Stimulated activated CD8-positive, alpha-beta memory T cell treated with anti-CD3 and anti-CD28 coated beads, Interleukin-2, amount 100 ng/mL, for 48 hours (primary cell): ENCODE measurements at places on chromosomes 1 and 21.

DNA sequence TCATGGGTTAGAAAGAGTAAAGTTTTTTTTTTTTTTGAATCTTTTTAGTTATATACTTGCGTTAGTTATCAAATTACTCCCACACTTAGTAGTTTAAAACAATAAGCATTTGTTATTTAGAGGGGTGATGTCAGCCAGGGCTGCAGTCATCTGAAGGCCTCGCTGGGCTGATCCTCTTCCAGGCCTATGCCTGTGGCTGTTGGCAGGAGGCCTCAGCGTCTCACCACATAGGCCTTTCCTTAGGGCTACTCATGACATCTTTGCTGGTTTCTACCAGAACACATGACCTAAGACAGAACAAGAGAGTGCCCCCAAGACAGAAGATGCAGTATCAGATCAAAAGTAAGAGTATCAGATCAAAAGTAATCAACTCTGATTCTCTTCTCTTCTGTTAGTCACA is 167.4 kb downstream of the HHAT start:
- no peak for DNase-seq

- DNase-seq, result no peak
These were observed 23.5 kb upstream of the RSBN1 start for GRCh38 chr1:113835686-113836290.

- DNase-seq, result no peak
These were observed 59.8 kb downstream of the CAPN9 start for GRCh38 chr1:230807029-230807428.

GRCh38 chr1:110686188-110686587 is 11.4 kb upstream of the KCNA3 start:
- DNase-seq, result no peak

DNA sequence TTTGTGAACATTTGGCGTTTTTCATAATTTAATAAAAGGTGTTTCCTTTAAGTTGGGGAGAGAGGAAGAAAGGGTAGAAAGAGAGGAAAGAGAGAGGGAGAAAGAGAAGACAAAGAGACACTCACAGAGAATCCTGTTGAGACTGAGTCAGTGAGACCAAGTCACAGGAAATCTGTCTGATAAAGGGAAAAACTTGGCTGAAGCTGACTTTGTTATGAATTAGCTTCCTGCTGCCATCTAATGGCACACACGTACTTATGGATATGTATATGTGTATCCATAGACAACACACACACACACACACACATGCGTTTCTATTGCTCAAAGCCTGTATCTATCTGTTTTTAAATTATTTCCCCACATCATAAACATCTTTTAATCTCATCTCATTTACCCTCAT is 42.5 kb upstream of the DISC1 start:
- DNase-seq, result no peak

GRCh38 chr21:36647279-36648093 is 51.4 kb upstream of the SIM2 start:
- no peak for DNase-seq

DNA sequence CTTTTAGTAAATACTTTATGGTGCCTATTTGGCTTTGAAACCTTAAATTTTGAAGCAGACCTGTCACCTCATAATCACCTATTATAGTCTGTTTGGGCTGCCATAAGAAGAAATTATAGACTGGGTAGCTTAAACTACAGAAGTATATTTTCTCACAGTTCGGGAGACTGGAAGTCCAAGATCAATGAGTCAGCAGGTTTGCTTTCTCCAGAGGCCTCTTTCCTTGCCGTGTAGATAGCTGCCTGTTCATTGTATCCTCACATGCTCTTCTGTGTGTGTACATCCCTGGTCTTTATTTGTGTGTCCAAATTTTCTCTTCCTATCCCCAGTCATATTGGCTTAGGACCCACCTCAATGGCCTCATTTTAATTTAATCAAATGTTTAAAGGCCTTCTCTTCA is 518.2 kb downstream of the ADGRL2 start:
- DNase-seq, result no peak

DNA sequence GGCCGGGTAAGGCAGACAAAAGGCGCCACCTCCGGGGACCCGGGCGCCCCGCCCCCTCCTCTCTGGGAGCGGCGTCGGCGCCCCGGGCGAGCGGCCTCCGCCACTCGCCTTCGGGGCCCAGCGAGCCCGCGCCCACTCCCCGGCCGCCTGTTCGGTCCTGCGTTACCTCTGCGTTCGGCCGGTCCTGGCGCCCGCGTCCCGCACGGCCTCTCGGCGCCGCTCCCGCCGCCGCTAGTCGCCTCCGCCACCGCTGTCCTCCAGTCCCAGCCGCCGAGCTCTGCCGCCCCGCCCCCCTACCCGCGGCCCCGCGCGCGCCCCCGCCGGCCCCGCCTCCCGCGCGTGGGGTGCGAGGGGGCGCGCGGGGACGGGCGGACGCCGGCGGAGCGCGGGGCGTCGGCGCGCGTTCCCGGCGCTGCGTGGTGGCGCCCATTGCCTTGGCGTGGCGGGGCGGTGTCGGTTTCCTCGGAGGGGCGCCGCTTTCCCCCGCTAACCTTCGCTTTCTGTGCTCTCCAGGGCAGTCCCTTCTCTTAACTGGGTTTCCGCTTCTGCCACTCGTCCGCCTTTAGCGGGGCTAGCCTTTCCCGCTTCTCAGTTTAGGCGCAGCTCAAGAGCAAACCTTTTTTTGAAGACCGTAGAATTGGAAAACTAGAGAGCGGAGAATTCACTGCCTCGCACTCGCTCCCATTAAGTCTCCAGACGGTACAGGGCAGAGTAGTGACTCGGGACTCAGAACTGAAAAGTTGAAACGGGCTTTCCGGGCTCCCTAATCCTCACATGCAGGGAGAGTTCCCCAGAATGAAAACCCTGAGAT is at the start of gene HP1BP3:
Gene HP1BP3 (minus strand): TSS at position 279 of the 811 bp plus-strand sequence. CDS start 6,867 bp downstream, outside the sequence.
- peak; percentile 69 for DNase-seq

DNA sequence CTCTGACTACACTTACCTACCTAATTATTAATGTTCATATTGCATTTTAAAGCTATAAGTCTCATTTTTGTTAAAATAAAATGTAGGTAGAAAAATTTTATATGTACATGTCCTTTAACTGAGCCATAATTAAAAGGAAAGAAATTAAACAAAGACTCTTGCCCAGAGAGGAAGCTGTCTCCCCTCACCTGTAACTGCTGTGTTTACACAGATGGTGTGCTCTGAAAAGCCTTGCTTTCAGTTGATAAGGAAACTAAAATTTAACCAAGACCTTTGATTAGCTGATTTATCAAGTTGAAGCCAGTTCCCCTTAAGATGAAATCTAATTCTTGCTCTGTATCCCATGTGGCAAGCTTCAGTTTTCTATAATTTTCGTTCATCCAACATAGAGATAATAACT is 213.5 kb downstream of the LYPLAL1 start:
- DNase-seq, result no peak

DNA sequence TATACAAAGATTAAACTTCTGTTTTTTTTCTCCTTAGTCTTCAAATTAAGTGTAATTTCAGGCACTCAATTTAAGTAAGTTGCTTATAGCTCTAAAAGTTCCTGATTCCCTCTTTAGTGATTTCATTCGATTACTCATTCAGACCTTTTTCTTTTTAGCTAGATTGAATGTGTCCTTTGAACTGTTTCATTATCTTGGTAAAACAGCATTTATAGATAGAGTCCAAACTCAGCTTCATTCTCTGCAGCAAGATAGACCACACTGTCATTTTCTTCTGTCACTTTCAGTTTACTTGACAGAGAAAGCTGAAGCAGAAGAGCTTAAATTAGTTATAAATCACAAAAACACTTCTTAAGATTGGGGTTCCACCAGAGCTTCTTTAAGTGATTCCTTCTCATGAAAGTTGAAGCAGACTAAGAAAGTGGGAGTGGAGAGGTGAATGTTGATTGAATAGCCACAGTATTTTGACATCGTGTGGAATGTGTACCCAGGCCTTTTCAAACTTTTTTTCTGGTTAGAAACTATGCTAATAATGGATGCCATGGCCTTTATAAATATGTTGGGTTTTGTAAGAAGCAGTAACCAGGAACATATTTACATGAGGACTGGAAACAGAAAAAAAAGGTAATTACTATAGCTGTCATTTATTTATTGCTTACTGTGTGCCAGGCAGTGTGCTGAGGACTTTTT is 52.2 kb downstream of the ZBTB40 start:
- DNase-seq, result no peak

DNA sequence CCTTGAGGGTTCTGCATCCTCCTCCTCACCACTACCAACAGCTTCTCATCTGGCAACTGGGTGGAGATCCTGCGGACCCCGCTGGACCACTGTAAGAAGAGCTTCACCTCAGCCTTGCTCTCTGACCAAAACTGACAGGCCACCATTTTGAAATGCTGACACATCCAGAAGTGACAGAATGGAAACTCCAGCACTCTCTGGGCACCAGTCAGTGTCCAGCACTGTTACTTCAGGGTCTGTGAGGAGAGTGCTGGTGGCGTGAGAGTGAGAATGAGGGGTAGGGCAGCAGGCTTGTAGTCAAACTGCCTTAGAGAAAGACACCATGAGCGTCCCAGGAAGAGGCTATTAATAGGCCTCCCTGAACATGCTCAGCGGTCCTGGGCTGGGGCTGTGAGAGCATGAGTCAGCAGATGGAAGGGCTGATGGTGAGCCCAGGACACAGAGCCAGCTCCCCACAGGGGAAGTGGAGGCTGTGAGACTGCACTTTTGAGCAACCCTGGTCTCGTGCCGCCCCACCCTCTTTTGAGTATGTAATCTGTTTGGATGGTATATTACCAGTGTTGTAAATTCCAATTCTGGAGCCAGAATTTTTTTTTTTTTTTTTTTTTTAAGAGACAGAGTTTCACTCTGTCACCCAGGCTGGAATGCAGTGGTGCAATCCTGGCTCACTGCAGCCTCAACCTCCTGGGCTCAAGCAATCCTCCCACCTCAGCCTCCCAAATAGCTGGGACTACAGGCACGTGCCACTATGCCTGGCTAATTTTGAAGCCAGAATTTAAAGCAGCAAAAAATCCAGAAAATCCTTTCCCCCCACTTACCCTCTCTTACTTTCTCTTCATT is 34.4 kb upstream of the SLC30A1 start:
- DNase-seq, result no peak

DNA sequence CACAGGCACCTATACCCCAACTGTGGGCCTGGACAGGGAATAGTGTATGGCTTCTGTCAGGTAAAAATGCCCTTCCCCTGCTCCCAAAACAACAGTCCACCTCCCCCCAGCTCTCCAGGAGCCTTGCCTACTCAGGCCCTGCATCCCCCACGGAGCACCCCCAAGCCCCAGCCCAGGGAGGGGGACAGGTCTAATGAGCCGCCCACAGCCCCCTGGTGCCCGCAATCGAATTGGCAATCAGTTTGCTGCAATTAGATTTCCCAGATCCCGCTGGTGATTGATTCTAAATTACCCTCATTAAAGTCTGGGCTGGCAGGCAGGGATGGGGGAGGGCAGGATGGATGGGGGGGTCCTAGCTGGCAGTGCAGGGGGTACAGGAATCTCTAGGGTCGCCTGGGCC is 8.1 kb downstream of the SDC3 start:
- DNase-seq, result no peak

- no peak for DNase-seq
These were observed 20.3 kb downstream of the PADI6 start for GRCh38 chr1:17392199-17392740.

DNA sequence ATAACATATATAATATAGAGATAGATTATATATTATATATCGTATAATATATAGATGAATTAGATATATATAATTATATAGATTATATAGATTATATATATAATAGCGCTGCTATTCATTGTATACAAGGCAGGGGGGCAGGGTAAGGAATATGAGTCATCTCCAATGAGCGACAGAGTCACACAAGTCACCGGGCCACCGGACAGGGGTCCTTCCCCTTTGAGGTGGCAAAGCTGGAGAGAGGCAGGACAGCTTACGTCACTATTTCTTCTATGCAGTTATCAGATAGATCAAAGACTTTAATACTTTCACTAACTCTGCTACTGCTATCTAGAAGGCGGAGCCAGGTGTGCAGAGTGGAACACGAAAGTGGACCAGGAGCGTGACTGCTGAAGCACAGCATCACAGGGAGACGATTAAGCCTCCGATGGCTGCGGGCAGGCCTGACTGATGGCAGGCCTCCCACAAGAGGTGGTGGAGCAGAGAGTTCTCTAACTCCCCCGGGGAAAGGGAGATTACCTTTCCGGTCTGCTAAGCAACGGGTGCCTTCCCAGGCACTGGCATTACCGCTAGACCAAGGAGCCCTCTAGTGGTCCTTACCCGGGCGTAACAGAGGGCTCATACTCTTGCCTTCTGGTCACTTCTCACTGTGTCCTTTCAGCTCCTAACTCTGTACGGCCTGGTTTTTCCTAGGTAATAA is 2154.7 kb downstream of the MRPL39 start:
- no peak for DNase-seq

DNA sequence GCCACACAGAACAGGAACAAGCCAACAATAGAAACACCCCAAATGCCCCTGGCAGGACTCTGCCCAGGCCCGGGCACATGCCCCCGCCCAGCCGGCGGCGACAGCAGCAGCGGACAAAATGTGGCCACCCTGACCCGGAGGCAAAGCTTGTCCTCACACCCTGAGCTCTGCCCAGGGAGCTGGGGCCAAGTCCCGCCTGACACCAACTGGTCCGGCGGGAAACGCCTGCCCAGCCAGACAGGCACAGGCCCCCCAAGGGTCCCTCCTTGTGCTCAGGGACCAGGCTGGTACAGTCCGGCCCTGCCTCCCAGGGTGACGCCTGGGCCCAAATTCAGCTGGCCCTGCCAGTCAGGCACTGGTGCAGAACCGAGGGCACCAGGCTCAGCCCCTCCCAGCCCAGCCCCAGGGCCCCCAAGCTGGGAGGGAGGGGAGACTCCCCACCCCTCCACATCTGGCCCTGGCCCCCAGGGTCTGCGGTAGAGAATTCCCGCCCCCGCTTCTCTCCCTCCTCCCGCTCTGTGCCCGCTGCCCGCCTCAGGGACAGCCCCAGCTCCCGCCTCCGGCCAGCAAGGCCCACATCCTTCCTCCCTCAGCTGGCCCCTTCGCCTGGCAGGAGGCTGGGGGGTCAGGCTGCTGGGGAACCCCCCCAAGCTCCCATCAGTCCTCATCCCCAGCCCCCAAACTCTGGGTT is 2.0 kb downstream of the AHDC1 start:
- DNase-seq, result no peak

DNA sequence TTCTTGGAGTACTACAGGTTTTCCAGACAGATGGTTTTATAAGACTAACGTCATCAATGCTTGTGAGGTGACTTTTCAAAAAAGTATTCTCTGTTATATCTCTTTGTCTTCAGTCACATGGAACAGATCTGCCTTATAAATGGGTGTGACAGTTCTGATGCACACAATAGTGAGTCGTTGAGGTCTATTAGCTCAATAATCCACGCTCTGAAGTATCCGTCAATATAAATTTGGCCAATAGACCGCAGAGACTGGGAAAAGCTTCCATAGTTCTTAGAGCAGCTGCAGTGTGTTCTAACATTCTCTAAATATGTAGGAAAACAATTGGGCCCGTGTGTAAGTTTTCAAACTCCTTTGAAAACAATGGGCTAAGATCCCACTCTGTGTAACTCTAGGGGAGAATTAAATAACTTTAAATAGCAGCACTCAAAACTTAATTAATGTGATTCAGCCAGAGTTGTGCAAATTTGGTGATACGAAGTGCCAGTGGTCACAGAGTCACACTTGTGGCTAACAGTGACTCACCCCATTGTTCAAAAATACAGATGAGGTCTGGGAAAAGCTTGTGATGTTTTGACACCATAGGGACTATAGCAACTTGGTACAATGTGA is 316.0 kb downstream of the LMO4 start:
- no peak for DNase-seq
